ENCODE measurements at places on chromosomes 16 and 17.

DNA sequence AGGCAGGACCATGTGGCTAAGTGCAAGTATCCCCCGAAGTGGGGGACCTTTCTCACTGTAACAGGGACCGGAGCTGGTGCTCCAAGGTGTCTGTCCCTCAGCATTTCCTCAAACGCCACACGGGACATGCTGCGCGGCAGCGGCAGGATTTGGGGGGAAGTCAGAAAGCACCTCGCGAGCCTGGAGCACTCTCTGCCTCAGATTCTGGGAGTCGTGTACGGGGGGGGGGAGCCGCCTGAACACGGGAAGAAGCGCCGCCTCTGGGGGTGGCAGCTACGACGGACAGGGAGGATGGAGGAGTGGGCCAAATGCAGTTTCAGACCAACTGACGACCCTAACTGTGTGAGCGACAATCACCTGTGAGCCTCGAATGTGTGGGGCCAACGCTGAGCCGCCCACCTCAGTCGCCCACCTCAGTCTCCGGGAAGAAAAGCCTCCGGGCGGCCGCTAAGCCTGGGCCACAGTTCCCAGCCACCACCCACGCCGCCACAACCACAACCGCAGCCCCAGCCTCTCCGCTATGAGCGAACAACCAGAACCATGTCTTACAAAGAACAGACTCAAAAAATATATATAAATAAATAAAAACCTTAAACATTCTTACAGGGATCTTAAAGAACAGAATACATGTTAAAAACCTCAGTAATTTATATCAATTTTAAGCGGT lies 8.8 kb upstream of the TRAP1 start:
- DNase-seq = no peak

GRCh38 chr17:7858522-7858810 lies 663 bp downstream of the CYB5D1 start:
- DNase-seq = no peak

GRCh38 chr16:2244926-2245795 lies 6.2 kb downstream of the ECI1 start:
- DNase-seq = no peak

DNA sequence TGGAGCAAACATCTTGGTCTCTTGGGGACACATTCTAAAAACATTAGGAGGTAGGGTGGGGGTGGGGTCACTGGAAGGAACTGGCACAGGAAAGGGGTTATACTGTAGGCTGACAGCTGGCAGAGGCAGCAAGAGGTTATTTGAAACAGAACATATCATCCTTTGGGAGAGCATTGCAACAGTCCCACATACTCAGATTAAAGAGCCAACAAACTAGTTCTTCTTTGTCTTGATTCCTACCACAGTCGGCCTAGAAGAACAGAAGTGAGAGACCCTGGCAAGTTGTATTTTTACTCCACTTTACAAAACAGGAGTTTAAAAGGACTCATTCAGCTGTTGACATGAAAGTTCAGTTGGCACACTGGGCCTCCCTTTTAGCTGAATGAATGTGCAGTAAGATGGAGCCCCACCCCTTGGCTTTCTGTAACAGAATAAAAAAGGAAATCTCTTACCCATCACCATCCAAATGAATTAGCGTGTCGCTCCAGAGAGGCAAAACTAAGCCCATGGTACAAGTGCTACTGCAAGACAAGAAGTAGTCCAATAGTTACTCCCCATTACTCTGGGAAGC lies 54.6 kb upstream of the CORO6 start:
- no peak for DNase-seq

DNA sequence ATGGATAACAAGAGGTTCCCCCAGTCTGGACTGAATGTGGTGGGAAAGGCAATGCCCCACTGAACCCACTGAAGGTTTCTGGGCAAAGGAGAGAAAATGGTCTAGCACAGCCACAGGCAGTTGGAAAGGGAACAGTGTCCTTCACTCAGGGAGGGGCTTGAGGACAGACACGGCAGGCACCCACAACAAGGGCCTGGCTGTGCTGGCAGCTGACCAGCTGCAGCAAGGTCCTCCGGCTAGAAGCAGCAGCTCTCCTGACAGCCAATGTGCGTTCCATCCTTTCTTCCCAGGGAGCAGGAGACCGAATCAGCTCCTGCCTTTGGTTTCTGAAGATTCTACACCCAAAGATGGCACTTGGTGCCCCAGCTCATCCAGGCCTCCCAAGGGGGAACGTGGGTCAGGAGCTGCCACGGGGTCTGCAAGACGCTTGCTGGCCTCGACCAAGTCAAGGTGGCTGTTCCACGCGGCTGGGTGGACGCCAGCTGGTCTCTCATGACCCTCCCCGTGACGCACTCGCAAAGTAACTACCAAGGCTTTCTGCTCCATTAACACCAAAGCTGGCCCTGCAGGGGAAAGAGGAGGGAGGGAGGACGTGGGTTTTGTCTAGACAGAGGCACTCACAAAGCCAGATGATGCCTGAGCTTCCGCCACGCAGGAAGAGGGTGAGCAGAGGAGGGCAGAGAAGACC lies 11.1 kb downstream of the ABR start:
- no peak for DNase-seq

- DNase-seq = no peak
These were observed 249.0 kb downstream of the BCAS3 start for GRCh38 chr17:60926466-60927183.

All from vagina (tissue), 2 donors.